ENCODE measurements at places on chromosomes 5 and 9.

DNA sequence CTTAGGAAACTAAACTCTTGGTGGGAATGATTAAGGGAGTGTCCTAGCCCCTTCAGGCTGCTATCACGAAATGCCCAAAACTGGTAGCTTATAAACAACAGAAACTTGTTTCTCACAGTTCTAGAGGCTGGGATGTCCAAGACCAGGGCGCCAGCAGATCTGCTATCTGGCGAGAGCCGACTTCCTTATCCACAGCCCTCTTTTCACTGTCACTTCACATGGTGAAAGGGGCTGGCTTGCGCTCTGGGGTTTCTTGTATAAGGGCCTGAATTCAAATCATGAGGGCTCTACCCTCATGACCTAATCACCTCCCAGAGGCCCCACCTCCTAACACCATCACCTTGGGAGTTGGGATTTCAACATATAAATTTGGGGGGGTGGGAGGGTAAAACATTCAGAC is 49.1 kb downstream of the IPPK start:
- DNase-seq, result no peak
- no peaks in the 10 kb centered on the region for H3K4me1 ChIP-seq
- no peaks in the 10 kb centered on the region for H3K27me3 ChIP-seq
- no peak overlapping the region for H3K27ac ChIP-seq
- H3K36me3 ChIP-seq, result peaks cover 14% of the 10 kb centered on the region

DNA sequence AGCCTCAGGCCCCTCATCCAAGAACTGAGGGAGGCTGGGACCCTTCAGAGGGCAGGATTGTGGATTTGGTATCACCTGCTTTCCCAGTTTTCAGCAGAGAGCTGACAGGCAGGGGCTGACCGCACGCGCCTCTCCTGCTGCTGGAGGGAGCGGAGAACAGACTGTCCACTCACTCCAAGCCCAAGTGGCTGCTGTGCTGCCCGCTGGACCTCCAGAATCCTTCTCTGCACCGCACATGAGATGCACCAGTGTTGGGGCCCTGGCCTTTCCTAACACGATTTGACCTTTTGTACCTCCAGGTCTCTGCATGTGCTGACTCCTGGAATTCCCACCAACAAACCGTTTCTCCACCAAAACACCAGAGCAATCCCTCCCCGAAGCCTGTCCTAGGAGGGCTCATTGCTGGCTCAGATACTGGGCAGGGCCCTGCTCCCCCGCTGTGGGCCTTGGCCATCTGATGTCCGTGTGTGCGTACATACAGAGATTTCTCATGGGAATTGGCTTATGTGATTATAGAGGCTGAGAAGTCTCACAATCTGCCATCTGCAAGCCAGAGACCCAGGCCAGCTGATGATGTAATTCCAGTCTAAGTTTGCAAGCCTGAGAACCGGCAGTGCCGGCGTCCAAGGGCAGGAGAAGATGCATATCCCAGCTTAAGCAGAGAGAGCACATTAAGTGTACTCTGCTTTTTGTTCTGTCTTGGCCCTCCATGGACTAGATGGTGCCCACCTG is 141.7 kb downstream of the GADD45G start:
- no peak overlapping the region for H3K4me3 ChIP-seq
- no peak for DNase-seq
- peaks cover 41% of the 10 kb centered on the region for H3K4me1 ChIP-seq
- no peaks in the 10 kb centered on the region for H3K36me3 ChIP-seq
- H3K27ac ChIP-seq, result no peak overlapping the region

GRCh38 chr5:164487939-164488338 is 982.5 kb downstream of the MAT2B start:
- H3K27ac ChIP-seq, result no peak overlapping the region
- DNase-seq, result no peak
- H3K36me3 ChIP-seq, result no peaks in the 10 kb centered on the region
- H3K4me3 ChIP-seq, result no peak overlapping the region
- no peaks in the 10 kb centered on the region for H3K27me3 ChIP-seq
- H3K4me1 ChIP-seq, result no peaks in the 10 kb centered on the region

DNA sequence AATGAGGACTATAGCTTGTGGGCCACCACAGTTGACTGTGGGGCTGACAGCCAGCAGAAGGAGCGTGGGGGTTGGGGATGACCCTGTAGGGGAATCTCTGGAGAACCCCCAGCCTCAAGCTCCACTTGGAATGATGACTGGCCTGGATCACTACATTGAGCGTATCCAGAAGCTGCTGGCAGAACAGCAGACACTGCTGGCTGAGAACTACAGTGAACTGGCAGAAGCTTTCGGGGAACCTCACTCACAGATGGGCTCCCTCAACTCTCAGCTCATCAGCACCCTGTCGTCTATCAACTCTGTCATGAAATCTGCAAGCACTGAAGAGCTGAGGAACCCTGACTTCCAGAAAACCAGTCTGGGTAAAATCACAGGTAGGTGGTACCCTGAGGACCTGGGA is 128.4 kb upstream of the DMRT1 start:
- H3K4me3 ChIP-seq, result no peak overlapping the region
- no peak for DNase-seq
- H3K4me1 ChIP-seq, result no peaks in the 10 kb centered on the region
- no peaks in the 10 kb centered on the region for H3K27me3 ChIP-seq
- H3K27ac ChIP-seq, result no peak overlapping the region
